Activated T-cell treated with anti-CD3 and anti-CD28 coated beads for 48 hours (primary cell): ENCODE measurements at places on chromosomes 7 and 10.

DNA sequence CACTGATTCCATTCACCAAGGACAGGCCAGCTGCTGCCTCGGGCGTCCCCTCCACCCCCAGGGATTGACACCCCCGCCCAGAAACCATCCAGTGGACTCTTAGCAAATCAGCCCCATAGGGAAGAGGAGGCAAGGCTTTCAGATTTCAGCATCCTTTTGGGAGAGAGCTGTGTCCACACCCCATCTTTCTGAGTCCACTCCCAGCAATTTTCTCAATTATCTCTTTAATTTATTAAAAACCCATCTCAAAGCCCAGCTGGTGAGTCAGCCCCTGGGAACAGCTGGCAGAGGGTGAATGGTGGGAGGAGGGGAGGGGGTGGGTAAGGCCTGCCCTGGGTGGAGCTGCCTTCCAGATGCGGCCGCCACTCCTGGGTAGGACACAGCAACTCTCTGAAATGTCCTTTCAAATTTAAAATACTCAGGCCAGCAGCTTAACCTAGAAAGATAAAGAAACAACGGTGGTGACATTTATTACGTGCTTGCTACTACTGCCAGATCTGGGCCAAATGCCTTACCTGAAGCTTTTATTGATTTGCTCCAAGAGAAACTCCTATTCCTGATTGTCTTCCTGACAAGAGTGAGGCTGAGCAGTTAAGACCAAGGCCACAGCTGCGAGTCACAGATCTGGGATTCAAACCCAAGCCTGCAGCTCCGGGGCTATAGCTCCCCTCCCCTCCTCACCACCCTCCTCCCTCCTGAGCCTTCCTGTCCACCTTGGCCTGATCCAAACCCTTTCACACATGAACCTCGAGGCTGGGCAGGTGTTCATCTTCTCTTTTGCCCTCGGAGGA, 120.4 kb downstream of the RGS10 start:
- no peak for DNase-seq

DNA sequence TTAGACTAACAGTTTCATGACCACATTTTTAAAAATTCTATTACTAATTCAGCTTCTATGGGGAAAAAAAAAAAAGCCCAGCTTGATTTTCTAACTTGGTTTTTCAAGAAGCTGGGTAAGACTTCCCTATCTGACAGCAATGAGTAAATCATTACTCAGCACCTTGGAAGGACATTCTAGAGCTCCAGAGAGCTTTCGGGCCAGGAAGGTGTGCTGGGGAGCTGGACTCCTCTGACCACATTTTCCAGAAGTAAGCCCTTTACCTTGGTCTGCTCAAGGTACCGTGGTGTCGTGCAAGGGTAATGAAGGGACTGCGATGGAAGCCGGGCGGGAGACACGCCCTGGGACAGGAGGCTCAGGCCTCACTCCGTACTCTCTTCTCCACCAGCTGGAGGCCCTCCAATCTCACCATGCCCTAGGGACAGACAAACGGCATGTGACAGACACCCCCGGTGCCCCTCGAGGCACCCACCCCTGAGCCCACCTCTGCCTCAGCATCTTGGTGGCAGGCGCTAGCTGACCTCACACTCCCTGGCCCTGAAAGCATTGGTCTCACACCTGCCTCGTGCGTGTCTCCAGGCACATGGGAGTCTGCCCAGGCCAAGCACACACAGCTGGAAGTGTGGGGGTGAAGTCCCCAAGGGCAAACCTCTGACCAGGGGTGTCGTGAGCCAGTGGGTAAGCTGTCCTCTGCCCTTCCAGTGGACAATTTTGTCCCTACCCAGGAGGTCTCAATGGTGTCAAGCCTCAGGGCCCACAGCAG, 152.1 kb downstream of the OAT start:
- DNase-seq = no peak

GRCh38 chr7:154409703-154410311, 357.6 kb downstream of the DPP6 start:
- no peak for DNase-seq

GRCh38 chr10:78570633-78571235, 498.0 kb upstream of the ZMIZ1 start:
- DNase-seq = no peak

- no peak for DNase-seq
Observed at GRCh38 chr10:128468462-128468861, 342.2 kb upstream of the MKI67 start.

- no peak for DNase-seq
Observed at GRCh38 chr7:21902240-21902639, 43.5 kb downstream of the CDCA7L start.
